ENCODE measurements at places on chromosomes 11 and 22. TPM values are rescaled to one million over a fixed set of nuclear protein-coding genes. Genes with fewer than 3 reads are reported as not detected.
A peak's percentile ranks its signal among the peaks of the same experiment; 100 is the strongest.

DNA sequence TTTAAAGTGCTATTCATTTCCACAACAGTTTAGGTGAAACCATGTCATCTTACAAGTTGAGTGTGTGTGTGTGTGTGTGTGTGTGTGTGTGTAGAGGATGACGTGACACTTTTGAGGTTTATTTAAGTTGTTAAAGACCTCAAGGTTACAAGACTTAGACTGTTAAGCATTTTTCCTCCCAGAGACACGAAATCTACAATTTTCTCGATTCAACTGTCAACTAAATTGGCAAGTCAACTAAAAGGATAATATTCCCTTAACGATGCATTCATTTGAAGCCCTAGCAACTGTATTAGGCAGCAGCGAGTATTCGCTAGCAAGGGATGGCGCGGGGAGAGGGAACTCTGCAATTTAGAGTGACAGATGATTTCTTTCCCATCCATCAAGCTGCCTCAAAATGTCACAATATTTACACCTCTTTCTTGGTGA, 17.6 kb upstream of the BDNF start:
- peaks cover 20% of the 10 kb centered on the region for H3K27me3 ChIP-seq
- H3K4me3 ChIP-seq, result peak overlapping the region; percentile 77
- H3K4me1 ChIP-seq, result peaks cover 21% of the 10 kb centered on the region
- H3K36me3 ChIP-seq, result no peaks in the 10 kb centered on the region

DNA sequence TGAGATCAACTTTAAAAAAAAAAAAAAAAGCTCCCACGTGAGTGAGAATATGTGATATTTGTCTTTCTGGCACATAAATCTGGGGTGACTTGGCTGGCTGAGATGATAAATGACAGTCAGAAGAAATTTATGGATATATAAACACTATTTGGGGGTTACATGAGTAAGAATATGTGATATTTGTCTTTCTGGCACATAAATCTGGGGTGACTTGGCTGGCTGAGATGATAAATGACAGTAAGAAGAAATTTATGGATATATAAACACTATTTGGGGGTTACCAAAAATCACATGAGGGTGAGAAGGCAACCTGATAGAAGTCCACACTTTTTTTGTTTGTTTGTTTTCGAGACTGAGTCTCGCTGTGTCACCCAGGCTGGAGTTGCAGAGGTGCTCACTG, 6.6 kb upstream of the TSG101 start:
- H3K4me3 ChIP-seq, result no peak overlapping the region
- no peak overlapping the region for H3K27ac ChIP-seq
- H3K36me3 ChIP-seq, result peaks cover 29% of the 10 kb centered on the region
- no peaks in the 10 kb centered on the region for H3K27me3 ChIP-seq

GRCh38 chr22:49086606-49087157, 741.0 kb downstream of the BRD1 start:
- no peaks in the 10 kb centered on the region for H3K4me1 ChIP-seq
- H3K36me3 ChIP-seq, result no peaks in the 10 kb centered on the region
- no peak overlapping the region for H3K4me3 ChIP-seq
- H3K27ac ChIP-seq, result no peak overlapping the region

DNA sequence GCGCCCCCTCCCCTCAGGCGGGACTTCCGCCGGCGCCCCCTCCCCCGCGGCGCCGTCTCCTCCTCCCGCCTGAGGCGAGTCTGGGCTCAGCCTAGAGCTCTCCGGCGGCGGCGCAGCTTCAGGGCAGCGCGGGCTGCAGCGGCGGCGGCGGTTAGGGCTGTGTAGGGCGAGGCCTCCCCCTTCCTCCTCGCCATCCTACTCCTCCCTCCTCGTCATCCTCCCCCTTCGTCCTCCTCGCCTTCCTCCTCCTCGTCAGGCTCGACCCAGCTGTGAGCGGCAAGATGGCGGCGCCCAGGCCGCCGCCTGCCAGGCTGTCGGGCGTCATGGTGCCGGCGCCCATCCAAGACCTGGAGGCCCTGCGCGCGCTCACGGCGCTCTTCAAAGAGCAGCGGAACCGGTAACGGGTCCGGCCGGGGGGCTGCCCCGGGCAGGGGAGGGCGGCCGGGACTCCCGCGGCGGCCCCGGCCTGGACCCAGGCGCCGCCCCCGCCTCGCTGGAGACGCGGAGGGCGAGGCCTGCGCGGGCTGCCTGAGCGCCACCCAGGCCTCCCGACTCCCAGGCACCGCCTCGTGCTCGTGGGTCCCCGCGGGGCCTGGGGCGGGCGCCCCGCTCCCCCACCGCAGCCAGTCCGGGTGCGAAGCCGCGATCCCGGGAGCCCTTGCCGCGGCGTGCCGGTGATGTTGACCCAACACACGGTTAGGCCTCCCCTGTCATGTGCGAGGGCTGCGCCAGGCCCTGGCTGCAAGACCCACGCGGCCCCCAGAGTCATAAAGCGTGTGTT, at the start of gene ATXN10:
Gene ATXN10 (plus strand): TSS at position 52 of the 781 bp plus-strand sequence. CDS start 230 bp downstream, at position 282.
- peak within 1 kb of the TSS; percentile 84 for H3K27ac ChIP-seq
- peak within 1 kb of the TSS; percentile 95 for H3K4me3 ChIP-seq
- DNase-seq, result peak; percentile 93
- H3K36me3 ChIP-seq, result peaks cover 7% of the 10 kb centered on the region
- H3K4me1 ChIP-seq, result peaks cover 29% of the 10 kb centered on the region

- H3K4me1 ChIP-seq, result peaks cover 8% of the 10 kb centered on the region
- no peak for DNase-seq
- H3K27ac ChIP-seq, result no peak overlapping the region
- H3K4me3 ChIP-seq, result no peak overlapping the region
Measured at GRCh38 chr11:46207270-46207669, 70.2 kb upstream of the CREB3L1 start.

GRCh38 chr11:42058794-42059193, 599.3 kb upstream of the LRRC4C start:
- DNase-seq, result no peak
- no peaks in the 10 kb centered on the region for H3K27me3 ChIP-seq
- H3K4me1 ChIP-seq, result no peaks in the 10 kb centered on the region
- no peaks in the 10 kb centered on the region for H3K36me3 ChIP-seq
- no peak overlapping the region for H3K27ac ChIP-seq
- H3K4me3 ChIP-seq, result no peak overlapping the region

The SLC22A8 gene
- not detected for total RNA-seq

The ACRV1 gene
- total RNA-seq, result not detected

The SLC37A4 gene
- 13.0 TPM for total RNA-seq
